ENCODE measurements at places on chromosomes 16 and 17.

DNA sequence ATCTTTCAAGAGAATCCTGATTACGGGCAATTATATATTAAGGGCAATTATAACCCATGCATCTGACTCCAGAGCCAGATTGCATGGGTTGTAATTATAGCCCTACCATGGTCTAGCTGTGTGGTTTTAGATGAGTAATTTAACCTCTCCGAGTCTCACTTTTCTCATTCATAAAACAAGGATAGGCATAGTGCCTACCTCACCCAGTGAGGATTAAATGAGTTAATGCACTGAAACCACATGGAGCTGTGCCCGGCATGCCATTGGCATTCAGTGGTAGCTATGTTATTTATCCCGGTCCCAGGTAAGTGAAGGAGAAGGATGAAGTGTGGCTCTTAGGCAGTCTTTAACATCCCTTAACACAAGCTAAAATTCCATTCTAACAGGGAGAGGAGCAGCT, 6.3 kb downstream of the SNX20 start:
- DNase-seq: no peak

- DNase-seq: peak; percentile 84
Observed at GRCh38 chr17:68613739-68614298, 12.7 kb upstream of the FAM20A start.

DNA sequence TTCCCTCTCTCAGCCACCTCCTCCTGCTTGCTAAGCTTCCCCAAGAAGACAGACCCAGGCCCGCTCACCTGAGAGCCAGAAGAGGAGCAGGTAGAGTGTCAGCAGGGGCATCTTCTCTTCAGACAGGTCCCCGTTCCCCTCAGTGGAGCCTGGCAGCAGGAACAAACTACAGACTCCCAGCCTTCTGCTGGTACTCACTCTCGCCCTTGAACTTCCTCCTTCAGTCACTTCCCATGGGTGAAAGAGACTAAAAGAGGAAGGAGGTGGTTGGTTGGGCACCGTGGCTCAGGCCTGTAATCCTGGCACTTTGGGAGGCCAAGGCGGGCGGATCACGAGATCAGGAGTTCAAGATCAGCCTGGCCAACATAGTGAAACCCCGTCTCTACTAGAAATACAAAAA, at the start of gene CD300LF:
Gene CD300LF (minus strand): TSS at position 168 of the 400 bp plus-strand sequence. CDS start 57 bp downstream, at position 111.
- DNase-seq: peak; percentile 35

DNA sequence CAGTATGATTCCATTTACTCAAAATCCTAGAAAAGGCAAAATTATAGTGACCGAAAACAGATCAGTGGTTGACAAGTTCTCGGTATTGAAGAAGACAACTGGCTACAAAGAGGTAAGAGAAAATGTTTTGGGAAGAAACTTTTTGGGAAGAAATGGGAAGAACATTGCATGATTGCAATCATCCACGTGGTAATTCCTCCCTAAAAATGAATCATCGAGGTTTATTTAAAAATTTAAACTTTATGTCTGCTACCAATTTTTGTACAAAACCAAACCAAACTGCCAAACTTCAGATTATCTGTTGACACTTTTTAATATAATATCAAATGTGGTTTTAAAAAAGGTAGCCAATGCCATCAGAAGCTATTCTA, 8.1 kb downstream of the SMURF2 start:
- no peak for DNase-seq

DNA sequence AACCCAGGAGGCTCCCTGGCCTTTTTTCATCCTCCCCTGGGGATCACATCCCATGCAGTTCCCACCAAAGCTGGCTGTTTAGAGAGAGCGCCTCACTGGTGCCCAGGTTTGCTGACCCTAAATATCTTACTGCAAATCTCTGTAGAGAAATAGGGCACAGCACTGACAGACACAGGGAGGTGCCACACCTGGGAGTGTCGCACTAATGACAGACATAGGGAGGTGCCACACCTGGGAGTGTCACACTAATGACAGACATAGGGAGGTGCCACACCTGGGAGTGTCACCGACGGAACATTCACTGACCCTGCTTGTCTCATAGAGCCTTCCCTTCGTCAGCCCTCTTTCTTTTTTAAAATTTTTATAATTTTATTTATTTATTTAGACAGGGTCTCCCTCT, 25.6 kb downstream of the UNK start:
- no peak for DNase-seq

- no peak for DNase-seq
Observed at GRCh38 chr17:652314-652713, 62.3 kb downstream of the VPS53 start.

- DNase-seq: no peak
Observed at GRCh38 chr16:86547286-86547685, 7.7 kb downstream of the MTHFSD start.

GRCh38 chr16:84314814-84315213, 20.1 kb downstream of the WFDC1 start:
- no peak for DNase-seq

GRCh38 chr17:6104956-6105648, 34.9 kb downstream of the WSCD1 start:
- DNase-seq: no peak

DNA sequence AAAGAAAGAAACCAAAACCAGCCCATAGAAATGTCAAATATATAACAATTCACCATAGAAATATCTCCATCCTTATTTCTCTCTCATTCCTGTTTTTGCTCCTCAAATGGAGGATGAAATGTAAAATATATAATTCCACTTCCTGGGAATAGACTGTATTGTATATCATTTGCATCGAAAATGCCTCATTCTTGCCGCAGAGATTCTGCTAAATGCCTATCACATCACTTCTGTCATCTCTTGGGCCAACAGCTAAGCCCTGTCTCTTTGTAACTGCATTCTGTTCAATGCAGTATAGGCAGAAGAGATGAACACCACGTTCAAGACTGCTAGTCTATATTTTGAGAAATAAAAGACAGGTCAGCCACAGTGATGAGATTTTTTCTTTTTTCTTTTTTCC, 956.3 kb upstream of the SOX9 start:
- DNase-seq: no peak

GRCh38 chr17:81952792-81953228, 5.8 kb upstream of the MYADML2 start:
- no peak for DNase-seq

GRCh38 chr16:88448461-88449266, 4.4 kb upstream of the ZFPM1 start:
- DNase-seq: peak; percentile 21

DNA sequence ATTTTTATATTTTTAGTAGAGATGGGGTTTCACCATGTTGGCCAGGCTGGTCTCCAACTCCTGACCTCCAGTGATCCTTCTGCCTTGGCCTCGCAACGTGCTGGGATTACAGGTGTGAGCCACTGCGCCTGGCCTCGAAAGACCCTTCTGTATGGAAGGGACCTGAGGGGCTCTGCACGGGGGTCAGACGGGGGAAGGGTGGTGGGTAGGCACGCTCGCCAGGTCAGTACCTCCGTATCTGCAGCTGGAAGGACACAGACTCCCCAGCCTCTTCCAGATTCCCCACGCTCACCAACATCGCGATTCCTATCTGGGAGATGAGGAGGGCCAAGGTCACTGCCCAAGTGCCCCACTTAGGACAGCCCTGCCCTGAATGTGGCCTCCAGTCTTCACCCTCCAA, 12.7 kb downstream of the ITGA2B start:
- no peak for DNase-seq

GRCh38 chr16:64969221-64969620, 152.6 kb downstream of the CDH11 start:
- no peak for DNase-seq

DNA sequence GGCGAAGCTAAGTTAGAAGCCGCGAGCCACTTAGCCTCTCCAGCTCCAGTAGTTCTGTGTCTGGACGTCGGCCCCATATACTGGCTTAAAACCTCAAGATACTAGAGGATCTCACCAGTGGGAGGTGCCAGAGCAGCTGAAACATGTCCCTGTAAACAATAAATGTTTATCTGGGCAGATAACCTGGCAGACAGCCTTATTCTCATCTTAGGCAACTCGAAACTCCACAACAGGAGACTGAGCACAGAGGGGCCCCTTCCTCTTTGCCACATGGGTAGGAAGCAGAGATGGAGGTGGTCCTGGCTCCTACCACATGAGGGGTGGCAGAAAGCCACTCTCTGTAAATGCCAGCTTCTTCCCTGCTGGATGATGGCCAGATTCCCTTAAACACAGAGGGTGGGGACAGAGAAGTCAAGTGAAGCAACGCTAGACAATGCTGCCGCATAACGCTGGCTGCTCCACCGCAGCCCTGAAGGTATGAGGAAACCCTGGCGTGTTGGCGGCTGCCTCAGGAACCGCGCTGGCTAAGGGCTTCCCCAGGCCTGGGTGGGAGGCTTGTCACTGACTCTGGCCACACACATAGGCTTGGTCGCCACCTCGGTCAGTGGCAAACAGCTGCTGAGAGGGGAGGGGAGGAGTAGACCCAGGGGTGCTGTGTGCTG, 67.9 kb downstream of the HIC1 start:
- no peak for DNase-seq

DNA sequence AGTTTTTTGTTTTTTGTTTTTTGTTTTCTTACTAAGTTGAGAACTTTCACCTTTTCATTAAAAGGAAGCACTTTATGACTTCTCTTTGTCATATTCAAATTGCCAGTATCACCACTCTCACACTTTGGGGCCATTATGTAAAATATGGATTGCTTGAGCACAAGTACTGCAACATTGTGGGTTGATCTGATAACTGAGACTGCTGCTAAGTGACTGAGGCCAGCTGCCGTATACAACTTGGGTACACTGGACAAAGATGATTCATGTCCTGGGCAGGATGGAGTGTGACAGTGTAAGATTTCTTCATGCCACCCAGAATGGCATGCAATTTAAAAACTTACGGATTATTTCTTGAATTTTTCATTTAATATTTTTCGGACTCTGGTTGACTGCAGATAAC, 7.8 kb downstream of the TTC19 start:
- DNase-seq: no peak

- DNase-seq: no peak
Observed at GRCh38 chr17:266701-267667, 85.5 kb upstream of the DOC2B start.

DNA sequence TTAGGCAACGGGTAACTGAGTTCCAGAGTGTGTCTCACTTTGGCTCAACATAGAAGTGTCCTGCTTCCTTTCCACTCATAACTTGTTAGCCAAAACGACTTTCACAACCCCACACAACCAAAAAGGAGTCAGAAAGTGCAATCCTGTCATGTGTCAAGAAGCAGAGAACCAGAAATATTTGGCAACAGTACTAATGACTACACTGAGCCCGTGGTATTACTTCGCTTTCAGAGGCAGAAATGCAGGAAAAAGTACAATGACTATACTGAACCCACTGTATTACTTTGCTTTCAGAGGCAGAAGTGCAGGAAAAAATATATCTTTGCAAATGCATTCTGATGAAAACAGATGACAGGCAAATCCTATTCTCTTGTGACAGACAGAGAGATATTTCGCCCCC, 484.6 kb downstream of the KIF2B start:
- no peak for DNase-seq

DNA sequence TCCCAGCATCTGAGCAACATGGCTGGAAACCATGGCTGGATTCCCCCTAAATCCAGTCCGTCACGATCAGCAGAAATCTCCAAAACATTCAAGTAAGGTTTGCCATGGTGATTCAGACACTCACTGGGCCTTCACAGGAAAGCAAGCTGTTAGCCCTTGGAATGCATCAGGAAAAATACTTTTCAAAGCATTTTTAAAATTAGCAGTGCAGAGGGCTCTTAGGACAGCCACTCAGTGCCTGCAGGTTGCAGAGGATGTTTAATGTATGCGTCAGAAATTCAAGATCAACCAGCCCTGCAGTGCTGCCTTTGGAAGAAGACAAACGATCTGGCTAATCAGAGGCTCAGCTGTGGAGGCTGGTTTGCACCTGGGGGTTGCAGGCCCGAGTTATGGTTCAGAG, 50.3 kb downstream of the FOXL1 start:
- no peak for DNase-seq

DNA sequence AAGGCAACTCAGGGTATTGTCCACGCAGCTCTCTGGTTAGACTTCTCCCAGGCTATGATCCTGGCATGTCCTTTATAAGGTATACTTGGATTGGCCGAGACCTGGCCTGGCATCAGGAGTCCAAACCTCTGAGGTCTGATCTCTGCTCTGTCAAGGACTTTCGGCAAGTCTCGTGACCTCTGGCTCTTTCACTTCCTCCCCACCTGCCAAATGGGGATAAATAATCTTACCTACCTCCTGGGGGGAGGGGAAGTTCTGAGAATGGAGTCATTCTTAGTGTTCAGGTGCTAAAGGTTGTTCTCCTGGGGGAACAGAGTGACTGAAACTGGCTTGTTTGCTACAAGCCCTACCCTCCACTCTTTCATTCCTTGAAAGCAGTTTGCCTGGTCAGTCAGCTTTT, 7.6 kb downstream of the ATXN1L start:
- DNase-seq: no peak

- DNase-seq: no peak
Observed at GRCh38 chr17:16818821-16819683, 129.0 kb downstream of the CCDC144A start.

DNA sequence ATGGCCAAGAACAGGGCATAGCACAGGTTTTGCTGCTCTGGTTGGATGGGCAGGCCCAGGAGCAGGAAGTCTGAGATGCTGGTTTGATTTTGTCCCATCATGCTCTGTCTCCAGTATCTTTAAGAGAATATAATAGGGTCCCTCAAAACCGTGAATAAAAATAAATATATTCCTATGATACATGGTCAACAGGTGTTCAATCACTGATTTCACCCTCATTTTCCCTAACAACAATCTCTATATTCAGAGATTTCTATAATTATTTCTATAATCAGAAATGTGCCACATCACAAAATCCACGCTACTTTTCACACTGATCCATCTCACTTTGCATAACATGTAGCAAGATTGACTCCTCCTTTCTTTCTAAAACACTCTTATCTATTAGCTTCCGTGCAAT, at the start of gene OR1E2:
Gene OR1E2 (minus strand): TSS at position 101 of the 400 bp plus-strand sequence. CDS start 0 bp downstream, at position 101.
- no peak for DNase-seq

DNA sequence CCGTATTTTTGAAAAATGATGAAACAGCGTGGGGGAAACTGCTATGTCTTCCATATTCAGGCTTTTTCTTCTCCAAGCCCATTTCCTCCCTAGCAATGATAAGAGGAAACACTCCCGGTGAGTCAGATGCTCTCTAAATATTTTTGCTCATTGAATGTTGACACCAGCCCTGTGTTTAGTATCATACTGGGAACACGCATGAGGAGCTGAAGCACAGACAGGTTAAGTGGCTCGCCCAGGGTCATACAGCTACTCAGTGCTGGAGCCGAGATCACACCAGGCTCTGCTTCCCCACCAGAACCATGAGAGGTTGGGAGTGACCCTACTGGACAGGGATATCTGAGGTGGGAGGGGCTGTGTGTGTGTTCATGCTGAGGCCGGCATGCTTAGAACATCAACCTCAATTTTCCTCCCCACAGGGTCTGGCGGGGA, 37.8 kb upstream of the ADGRG1 start:
- no peak for DNase-seq

Measured in OCI-M1 (cell line).